ENCODE measurements at places on chromosomes 7 and 10.
A peak's percentile ranks its signal among the peaks of the same experiment; 100 is the strongest.

GRCh38 chr7:68610701-68611100 lies 987.6 kb upstream of the AUTS2 start:
- no peak for DNase-seq

DNA sequence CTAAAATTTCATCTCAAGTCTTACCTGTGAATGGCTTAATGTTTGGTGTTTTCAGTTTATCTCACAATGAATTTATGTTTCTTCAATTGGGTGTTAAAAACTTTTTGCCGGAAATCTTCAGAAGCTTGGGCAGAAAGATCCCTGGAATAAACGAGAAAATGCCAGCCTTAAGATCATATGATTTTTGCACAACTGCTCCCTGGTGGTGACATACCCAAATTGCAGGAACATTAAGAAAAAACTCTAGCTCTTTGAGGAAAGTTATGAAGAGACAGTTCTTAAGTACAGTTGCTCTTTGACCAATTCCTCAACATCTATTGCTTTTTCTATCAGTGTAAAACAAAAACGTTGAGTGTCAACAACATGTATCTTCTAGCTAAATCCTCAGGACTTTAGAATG lies 48.2 kb upstream of the CREB5 start:
- peak; percentile 13 for DNase-seq

DNA sequence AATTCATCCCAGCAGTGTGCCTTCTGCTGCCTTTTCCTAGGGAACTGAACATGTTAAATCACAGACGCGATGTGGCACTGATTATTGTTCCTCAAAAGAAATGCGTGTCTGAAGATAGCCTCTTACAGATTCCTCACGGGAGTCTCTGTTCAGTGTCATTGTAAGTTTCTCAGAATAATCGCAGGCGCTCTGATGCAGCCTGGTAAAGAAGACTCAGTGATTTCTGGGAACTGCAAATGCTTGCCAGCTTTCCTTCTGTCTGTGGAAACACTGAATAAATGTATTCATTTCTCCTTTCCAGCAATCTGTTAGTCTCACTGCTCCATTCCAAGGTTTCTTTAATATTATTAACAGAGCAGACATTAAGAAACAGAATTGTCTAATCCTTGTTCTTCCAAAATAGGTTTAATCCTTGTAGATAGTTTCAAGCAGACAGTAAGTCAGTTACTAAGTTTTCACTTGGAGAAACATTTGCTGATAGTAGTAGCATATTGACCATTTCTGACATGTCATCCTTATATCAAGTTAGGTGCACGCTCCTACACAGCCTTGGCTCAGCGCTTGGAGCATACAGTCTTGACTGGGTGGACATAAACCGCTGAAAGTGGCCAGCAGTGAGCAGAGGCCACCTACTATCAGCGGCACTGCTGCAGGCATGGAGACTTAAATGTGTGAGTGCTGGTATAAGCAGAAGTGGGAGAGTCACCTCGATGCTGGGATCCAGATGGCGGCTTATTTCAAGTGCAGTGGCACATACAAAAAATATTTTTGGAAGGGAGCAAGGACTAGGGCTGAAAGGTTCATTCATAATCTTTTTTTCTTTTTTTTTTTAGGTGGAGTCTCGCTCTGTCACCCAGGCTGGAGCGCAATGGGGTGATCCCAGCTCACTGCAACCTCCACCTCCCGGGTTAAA lies 27.7 kb downstream of the MMRN2 start:
- DNase-seq, result no peak

GRCh38 chr10:59465088-59465487 lies 102.7 kb upstream of the FAM13C start:
- no peak for DNase-seq

DNA sequence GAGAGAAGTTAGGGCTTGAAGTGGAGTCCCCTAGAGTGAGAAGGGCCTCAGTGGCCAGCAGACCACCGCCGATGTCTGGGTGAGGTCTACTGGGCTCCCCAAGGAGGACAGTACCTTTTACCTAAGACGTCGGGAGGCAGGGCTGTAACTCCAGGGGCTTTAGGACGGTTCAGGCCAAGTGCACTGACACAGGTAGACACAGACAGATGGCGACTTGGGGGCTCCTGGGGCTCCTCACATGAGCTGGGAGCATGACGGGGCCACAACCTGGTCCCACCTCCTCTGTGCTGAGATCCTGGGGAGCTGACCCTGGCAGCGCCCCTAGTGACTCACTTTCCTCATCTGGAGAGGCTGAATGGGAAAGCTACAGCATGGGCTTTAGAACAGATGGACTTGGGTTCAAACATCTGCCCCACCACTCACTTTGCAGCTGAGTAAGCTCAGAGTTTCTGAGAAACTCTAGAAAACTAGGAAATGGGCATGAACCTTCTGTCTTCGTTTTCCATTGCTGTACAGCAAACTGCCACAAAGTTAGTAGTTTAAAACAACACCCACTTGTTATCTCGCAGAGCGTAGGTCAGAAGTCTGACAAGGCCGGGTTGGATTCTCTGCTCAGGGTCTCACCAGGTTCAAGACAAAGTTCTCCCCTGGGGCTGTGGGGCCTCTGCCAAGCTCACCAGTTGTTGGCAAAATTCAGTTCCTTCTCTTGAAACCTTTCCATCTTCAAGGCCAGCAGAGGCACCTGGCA lies 4.7 kb upstream of the COMTD1 start:
- no peak for DNase-seq

DNA sequence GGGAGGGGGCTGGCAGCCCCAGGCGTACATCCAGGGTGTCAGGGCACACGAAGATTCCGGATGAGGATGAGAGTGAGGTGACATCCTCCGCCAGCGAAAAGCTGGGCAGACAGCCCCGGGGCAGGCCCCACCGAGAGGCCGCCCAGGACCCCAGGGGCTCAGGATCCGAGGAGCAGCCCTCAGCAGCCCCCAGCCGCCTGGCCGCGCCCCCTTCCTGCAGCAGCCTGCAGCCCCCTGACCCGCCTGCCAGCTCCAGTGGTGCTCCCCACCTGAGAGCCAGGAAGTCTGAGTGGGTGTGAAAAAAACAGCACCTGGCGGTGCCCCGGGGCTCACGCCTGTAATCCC lies 3.2 kb downstream of the GJD4 start:
- no peak for DNase-seq

GRCh38 chr7:81075150-81075549 lies 156.3 kb upstream of the SEMA3C start:
- DNase-seq, result no peak

GRCh38 chr7:144908943-144909556 lies 73.2 kb upstream of the TPK1 start:
- no peak for DNase-seq

GRCh38 chr7:116783666-116784318 lies 78.6 kb upstream of the CAPZA2 start:
- DNase-seq, result no peak

DNA sequence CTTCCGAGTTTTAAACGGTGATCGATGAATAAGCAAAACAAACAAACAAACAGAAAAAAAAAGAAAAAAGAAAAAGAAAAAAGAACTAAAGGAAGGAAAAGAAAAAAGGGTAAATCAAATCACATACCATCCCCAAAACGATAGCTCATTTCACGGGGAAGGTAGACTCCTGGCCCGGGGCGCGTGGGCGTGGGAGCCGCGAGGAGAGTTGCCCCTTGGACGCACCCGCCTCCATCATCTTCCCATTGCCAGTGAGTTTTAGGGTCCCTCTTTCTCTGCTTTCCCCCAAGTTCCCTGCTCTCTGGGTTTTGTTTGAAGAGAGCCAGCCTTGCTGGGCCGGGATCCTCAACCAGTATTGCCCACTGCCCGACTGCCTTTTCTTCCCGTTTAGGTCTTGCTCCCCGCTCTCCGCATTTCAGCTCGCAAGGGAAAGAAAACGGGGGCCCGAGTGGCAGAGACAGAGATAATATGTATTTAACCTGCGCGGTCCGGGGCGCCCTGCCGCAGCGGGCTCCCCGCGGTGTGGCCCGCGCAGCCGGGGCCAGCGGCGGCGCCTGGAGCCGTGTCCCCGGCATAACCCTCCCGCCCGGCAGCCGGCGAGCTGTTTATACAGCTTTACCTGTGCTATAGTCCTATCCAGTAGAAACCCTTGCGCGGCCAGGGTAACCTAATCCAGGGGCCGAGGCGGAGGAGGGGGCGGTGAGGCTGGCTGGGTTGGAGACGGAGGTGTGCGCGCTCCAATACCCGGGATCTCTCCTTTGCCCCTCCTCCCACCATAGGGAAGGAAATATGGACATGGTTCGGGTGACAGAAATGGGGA lies 5.2 kb upstream of the GATA3 start:
- no peak for DNase-seq

GRCh38 chr7:38052786-38053185 lies 125.3 kb upstream of the STARD3NL start:
- no peak for DNase-seq

GRCh38 chr10:101095550-101096213 lies 33.9 kb downstream of the KAZALD1 start:
- peak; percentile 44 for DNase-seq

GRCh38 chr10:99535764-99536337 lies 3.1 kb downstream of the NKX2-3 start:
- no peak for DNase-seq

- DNase-seq, result no peak
Observed at GRCh38 chr7:1943326-1943725, 273.2 kb downstream of the ELFN1 start.

- DNase-seq, result no peak
Observed at GRCh38 chr7:1812509-1813393, 142.7 kb downstream of the ELFN1 start.

- no peak for DNase-seq
Observed at GRCh38 chr10:129725482-129725881, 238.6 kb downstream of the EBF3 start.

- DNase-seq, result no peak
Observed at GRCh38 chr7:111312966-111313365, 222.0 kb downstream of the LRRN3 start.

- DNase-seq, result no peak
Observed at GRCh38 chr7:131602304-131602993, 46.0 kb upstream of the PODXL start.

- no peak for DNase-seq
Observed at GRCh38 chr7:111282626-111283025, 191.7 kb downstream of the LRRN3 start.

DNA sequence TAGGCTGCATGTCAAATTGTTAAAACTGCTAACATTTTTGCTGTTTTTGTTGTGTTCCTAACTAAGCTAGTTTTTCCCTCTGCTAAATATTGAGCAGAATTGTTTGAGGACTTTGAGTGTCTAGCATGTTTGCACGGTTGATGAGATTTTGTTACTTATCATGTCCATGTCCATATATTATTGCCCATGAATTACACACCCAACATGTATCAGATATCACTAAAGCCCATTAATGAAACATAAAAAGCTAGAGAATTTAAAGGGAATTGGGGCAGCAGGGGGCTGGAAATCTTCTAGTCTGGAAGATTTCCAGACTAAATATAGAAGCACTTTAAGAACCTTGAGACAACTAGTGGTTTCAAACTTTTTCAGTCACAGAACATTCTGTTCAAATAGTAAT lies 197.7 kb downstream of the SNX10 start:
- no peak for DNase-seq

GRCh38 chr10:29026065-29026797 lies 262.6 kb upstream of the LYZL1 start:
- DNase-seq, result no peak

DNA sequence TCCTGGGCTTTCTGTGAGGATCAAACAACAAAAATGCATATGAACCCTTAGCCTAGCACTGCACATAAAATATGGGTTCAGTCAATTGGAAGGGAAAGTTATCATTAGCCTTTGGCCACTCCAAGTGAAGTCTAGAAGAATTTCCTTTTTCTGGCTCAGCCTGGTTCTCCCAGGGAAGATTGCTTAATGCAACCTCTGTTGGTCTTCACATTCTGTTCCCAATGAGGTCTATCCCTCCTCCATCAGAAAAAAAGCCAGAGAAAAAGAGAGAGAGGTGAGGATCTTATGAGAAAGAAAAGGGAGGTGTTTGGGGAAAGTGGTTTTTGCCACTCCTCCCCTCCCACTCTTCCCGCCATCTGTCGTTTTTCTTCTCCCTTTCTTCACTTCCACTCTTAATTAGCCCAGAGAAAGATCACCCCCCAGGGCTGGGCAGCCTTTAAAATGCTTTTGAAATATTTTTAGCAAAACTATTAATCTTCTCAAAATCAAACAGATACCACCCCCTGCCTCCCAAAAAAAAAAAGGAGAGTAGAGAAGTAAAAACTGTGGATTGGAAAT lies 31.1 kb downstream of the CPVL start:
- DNase-seq, result no peak

- DNase-seq, result no peak
Observed at GRCh38 chr10:69883310-69884023, 81.8 kb downstream of the COL13A1 start.

GRCh38 chr7:71300603-71301002 lies 168.7 kb downstream of the GALNT17 start:
- DNase-seq, result no peak

DNA sequence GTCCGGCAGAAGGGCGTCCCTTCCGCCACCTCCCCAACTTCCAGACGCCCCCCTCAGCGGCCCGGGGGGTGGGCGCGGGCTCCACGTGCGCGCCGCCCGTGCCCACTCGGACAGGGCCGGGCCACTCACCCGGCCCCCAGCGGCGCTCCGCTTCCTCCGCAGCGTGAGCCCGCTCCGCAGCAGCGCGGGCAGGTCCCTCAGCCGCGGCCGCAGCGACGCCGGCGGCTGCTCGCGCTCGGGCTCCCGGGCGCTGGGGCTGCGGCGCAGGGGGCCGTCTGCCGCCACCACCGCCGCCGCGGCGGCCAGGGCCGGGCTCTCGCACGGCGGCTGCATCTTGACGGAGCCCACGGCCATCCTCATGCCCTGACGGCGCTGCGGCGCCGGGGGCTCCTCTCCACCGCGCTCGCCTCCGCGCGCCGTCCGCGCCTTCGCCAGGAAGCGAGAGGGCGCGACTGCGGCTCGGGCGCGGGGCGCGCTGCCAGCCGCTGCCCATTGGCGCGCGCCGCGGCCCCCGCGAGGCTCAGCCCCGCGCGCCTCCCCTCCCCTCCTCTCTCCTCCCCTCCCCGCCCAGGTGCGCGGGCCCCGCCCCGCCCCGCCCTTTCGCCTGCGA lies at the start of gene RAPGEF5:
TSS of gene RAPGEF5 (minus strand) at position 454 of the 610 bp plus-strand sequence. CDS start at position 360, 94 bp downstream.
- DNase-seq, result no peak

GRCh38 chr10:123558651-123559050 lies 107.5 kb upstream of the GPR26 start:
- no peak for DNase-seq

GRCh38 chr10:28677888-28678686 lies 766 bp downstream of the BAMBI start:
- no peak for DNase-seq

All from hematopoietic multipotent progenitor cell treated with erythropoietin and hydrocortisone succinate and interleukin-3 and kit ligand, for 17 days (in vitro differentiated cells).